Hepatocyte (in vitro differentiated cells): ENCODE measurements at places on chromosomes 4 and X.

DNA sequence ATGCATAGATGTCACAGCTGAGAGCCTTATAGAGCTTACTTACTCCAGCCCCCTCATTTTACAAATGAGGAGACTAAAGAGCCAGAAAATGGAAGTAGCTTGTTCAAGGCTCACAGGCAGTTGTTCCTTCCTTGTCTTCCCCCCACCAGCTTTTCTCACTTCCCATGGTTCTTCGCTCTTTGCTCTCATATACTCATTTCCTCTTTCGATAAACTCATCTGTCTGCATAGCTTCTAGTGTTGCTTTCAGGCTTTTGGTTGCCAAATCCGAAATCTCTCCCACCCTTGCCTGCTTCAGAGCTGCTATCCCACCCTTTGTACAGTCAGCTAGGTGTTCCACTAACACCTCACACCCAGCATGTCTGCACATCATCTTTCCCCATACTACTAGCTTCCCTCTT lies 25.0 kb upstream of the GJB1 start:
- DNase-seq: no peak

- DNase-seq: no peak
Observed at GRCh38 chrX:56751071-56751470, 22.0 kb downstream of the NBDY start.

- no peak for DNase-seq
Observed at GRCh38 chr4:8324640-8325239, 55.2 kb downstream of the HTRA3 start.

- DNase-seq: no peak
Observed at GRCh38 chrX:150352581-150352980, 10.5 kb upstream of the MAMLD1 start.

GRCh38 chrX:101220662-101221260 lies 1.2 kb downstream of the DRP2 start:
- DNase-seq: no peak

DNA sequence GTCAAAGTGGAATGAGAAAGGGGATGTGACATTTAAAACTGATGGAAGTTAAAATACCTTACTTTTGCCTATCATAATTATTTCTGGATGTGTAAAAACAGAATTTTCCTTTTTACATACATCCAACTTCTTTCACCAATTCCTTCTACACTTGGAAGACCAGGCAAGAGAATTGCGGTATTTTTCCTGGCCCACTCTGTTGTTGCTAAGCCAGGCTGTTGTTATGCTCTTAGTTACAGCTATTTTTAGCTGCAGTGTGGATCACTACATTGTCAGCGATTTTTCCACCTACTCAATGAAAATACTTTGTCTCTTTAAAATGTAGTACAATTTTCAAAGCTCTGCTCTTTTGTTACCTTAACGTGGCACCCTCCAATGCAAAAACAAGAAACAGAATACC lies 43.4 kb downstream of the NKX6-1 start:
- no peak for DNase-seq

DNA sequence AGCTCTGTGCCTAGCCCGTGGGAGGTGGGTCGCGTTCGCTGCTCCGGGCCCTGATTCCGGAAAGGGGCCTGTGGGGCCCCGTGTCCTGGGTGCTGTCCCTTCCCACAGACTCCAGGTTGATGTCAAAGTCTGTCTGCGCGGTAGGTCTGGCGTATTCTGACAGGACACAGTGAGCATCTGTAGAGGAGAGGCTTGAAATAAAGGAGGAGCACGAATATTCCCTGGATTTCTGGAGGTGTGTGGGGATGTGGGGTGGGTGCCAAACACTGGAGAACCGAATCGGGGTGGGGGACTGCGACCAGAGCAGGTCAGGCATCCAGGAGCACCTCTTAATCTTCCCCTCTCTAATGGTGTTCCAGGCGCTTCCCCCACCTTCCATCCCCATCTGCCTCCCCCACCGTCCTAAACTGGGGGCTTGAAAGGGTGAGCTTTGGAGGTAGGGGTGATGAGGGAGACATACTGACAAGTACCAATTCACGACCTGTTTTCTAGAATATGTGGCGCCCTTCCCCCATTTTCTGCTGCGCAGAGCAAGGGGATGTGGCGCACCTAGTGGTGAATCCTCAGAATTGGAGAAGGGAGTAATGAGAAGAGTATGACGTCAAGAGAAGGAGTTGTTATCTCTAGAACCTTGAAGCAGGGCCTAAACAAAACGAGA lies 877 bp downstream of the GPRASP1 start:
- DNase-seq: peak; percentile 60

- DNase-seq: peak; percentile 61
Observed at GRCh38 chr4:37803348-37803973, 23.0 kb upstream of the PGM2 start.

DNA sequence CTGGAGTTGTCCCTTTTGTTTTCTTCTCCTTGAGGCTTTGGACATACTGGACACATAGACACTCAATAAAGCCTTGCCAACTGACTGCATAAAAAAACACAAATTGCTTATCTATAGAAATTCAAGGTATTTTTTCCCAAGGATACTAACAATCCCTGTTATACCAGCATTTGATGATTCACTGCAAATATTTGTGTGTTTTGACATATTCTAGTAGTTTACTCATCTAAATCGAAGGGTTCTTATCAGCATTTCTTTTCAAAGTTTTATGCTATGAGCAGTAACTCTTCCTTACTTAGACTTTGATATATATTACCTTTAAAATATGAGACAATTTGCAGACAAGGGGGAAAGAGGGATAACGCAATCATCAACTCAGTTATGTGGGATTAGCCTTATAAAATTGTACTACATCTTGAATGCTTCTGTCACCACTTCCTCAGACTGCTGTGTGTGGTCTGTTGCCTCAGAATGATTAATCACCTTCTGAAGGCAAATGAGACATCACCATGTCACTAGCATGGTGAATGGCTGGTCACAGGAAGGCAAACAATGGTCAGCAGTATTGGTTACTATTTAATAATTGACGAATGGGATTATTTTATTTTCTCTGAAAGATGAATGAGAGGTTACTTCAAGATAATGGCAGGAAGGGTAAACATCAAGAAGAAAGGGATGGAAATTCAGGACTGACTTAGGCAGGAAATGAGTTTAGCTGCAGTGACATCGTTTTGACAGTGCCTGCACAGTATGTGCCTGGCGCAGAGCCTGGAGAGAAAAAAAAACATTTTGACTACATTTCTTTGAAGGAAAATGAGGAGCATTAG lies 544.3 kb upstream of the CNKSR2 start:
- no peak for DNase-seq

GRCh38 chr4:23388255-23388654 lies 501.6 kb downstream of the PPARGC1A start:
- DNase-seq: no peak

DNA sequence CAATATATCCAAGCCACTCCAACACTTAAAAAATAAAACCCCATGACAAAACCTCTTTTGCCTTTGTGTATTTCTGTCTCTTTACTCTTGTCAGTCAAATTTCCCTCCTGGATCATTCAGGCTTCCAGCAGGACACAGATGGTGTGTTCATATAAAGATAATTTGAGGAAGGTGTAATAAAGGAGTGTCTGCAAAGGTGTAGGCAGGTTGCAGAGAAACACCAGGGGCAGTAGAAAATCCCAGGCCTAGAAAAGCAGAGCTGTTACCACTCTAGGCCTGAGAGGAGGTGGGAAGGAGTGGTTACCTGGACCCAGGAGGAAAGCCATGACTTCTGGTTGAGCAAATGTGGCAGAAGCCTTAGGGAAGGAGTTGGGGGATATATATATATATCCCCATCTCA lies 28.8 kb downstream of the CHRNA9 start:
- DNase-seq: no peak

GRCh38 chrX:16786791-16787735 lies 797 bp downstream of the TXLNG start:
- peak; percentile 58 for DNase-seq

DNA sequence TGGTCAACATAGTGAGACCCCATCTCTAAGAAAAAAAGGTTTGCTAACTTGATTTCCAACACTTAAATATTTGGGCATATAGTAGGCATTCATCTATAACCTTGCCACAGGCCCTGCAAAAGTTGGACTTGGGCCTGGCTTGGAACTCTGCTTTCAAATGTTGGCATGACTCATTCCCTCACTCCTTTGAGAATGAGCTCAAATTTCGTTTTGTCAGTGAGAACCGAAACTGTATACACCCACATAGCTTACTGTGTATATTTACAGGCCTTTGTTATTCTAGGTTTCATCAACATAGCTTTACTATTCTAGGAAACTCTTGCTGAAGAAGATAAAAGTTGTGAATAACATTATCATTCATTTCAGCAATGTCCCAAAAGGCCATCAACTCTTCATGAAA lies 88.7 kb upstream of the ELOVL6 start:
- no peak for DNase-seq

DNA sequence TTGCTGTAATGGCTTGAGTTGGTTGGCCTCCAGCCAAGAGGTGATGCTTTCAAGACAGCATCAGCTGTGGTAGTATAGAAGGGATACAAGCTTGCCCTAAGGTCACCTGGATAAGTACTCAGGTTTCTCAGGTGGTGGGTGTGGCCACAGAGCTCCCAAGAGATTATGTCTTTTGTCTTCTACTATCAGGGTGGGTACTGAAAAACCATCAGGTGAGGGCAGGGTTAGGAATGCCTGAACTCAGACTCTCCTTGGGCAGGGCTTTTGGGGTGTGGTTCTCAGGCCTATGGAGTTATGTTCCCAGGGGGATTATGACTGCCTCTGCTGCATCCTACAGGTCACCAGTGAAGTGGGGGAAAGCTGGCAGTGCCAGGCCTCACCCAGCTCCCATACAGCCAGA lies 654.6 kb upstream of the GALNT7 start:
- peak; percentile 13 for DNase-seq

- DNase-seq: no peak
Observed at GRCh38 chrX:25206778-25207177, 191.0 kb upstream of the ARX start.
